Activated T-cell treated with anti-CD3 and anti-CD28 coated beads, Interleukin-2, amount 50 U/mL, for 72 hours (primary cell): ENCODE measurements at places on chromosomes 3 and 15.
A peak's percentile ranks its signal among the peaks of the same experiment; 100 is the strongest.

- DNase-seq = no peak
Observed at GRCh38 chr3:13715167-13715954, 164.5 kb downstream of the WNT7A start.

- DNase-seq = no peak
Observed at GRCh38 chr15:75671730-75672602, 24.3 kb downstream of the SNX33 start.

- no peak for DNase-seq
Observed at GRCh38 chr15:81723701-81724100, 322.1 kb downstream of the MEX3B start.

- no peak for DNase-seq
Observed at GRCh38 chr3:171099911-171100310, 73.4 kb upstream of the SLC2A2 start.

- no peak for DNase-seq
Observed at GRCh38 chr15:65962187-65962586, 92.9 kb downstream of the RAB11A start.

- DNase-seq = no peak
Observed at GRCh38 chr15:81301385-81301784, 22.6 kb downstream of the STARD5 start.

DNA sequence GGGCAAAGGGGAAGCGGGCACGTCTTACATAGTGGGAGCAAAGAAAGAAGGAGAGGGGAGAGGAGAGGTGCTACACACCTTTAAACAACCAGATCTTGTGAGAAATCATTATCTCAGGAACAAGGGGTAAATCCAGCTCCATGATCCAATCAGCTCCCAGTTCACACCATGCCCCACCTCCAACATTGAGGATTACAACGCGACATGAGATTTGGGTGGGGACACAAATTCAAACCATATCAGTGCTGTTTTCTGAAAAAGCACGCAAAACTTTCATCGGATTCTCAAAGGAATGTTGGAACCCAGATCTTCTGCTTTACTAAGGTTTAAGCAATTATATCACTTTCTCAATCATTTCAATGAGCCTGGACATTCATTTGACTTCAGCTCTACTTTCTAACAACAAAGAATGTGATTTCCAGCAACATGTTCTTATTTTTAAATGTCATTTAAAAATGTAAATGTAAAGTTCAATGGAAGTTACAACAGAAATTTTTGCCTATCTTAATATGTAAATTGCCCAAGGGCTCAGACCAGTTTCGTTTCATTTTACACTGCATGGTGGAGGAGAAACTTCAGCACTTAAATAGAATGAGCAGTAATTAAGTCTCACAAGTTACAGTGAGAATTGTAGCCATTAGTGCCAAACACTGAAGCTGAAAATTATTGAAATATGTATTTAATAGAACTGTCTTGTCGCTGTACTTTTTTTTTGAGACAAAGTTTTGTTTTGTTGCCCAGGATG, 8.4 kb upstream of the CCDC54 start:
- no peak for DNase-seq

GRCh38 chr3:24359645-24360462, 134.8 kb downstream of the THRB start:
- DNase-seq = no peak

DNA sequence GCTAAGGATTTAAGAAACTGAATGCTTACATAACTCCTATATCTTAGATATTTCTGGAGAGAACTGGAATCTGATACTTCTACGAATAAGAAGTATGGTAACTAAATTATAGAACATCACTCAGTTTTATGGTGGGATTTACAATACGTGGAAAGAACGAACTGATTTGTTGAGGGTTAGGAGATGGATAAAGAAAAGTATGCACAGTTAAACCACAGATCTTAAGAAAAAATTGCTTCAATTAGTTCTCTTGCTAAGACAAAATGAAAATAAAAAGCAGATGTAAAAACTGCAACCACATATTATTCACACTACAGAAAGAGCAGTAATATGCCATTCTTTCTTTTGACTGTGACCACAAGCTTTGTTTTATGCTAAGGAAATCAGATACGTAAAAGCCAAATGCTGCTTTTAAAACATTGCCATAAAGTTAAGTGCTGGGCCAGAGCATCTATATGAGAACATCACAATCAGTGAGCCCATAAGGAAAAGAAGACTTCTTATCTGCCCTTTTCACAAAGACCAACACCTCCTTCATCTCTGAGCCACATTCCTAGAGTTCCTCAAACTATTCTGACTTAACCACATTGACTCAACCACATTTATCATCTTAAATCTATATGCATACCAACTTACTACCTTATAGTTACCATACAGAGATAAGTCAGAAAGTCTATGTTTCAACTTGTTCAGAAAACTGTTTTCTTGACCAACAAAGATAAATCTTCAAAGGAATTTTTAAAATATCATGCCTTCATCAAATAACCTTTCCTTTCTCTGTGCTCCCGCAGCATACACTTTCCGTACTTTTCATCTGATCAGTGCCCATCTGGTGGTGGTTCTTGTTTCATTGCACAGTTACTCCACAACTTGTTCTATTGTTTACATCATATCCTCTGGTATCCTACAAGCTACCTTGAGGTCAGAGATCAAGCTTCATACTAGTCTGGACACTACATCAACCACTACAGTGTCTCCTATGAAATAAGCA, 61.7 kb downstream of the FSIP1 start:
- no peak for DNase-seq

DNA sequence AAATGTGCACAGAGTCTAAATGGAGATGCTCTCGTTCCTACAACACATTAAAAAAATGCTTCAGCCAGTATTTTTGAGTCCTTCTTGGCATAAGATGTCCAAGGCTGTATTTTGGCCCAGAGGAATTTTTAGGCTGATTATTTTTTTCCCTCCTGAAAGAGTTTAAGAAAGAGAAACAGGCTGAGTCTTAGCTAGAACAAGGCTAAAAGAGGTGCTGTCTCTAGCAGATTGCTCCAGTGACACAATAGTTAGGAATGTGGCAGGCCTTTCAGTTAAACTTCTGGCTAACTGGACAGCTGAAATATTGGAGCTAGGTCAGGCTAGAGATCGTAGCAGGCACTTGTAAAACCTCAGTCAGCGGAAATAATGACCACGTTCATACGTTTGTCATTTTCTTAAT, 271.4 kb upstream of the RARB start:
- no peak for DNase-seq

DNA sequence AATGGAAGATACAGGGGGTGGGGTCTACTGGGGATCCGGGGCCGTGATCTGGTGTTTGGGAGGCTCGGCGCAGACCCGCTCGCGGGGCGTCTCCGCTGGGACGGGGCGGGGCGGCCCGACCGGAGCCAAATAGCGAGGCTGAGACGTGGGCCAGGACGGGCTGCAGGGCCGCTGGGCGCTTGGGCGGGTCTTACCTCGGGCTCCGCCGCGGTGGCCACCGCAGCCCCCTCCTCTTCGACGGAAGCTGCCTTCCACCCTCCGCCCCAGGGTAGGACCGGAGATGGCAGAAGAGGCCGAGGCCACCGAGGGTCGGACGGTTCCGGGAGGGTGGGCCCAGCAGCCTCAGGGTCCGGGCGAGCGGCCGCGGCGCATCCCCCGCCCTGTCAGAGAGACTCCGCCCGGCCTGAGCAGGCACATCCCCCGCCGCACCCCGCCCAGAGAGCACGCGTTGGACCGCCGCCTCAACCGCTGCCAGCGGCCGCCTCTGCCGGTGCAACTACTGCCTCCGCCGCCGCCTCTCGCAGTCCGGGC, 399 bp downstream of the MYO9A start:
- DNase-seq = peak; percentile 82

GRCh38 chr3:55537129-55537528, 50.0 kb upstream of the WNT5A start:
- DNase-seq = no peak

DNA sequence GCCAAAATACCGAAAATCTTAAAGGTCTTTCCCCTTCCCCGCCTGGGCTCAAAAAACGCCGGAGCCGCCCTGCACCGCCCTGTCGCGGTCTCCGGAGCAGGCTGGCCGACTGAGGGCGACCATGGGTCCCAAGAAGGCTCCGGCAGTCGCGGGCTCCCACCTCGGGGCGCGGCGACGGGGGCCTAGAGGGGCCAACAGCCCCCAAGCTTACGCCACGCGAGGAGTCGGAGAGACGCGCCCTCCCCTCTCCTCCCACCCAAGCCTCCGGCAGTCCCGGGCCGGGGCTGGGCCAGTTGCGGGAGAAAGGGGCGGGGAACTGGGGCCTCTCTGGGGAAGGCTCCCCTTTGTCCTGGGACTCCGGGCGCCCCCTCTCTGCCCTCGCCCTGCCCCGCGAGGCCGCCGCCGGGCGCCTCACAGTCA, 69.2 kb downstream of the GOLGA8B start:
- peak; percentile 16 for DNase-seq

DNA sequence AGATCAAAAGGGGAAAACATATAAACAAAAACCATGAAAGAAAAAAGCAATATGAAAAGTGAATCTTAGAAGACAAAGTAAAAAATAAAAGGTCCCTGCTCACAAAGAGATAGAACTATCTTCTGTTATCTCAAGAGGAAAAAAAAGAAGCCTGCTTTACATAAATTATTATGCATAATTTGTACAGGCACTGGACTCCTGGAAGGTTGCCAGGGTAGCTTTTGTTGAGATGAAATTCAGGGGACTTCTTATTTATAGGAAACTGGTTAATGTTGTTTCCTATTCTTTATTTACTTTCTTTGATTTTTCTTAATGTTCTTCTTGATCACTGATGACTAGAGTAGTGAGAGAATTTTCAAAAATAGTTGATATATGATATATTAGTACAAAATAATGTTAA, 66.9 kb downstream of the PPM1L start:
- DNase-seq = no peak

- no peak for DNase-seq
Observed at GRCh38 chr15:57316451-57316850, 59.9 kb upstream of the CGNL1 start.

GRCh38 chr3:143298886-143299535, 179.4 kb downstream of the CHST2 start:
- DNase-seq = no peak

DNA sequence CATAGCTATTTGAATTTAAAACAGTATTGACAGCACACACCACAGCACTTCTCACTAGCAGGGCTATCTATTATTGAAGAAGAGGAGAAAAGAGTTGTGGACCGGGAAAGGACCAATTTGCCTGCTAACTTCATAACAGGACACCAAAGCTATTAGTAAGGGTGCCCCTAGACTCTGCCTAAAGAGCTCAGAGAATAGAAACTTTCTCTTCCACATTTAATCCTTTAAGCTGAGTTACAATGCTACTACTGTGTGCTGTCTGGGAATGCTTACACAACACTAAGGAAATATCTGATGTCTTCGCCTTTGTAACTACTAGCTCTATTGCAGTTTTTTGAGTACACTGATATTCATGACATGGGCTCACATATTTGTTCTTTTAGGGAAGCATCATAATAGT, 13.5 kb upstream of the AADAC start:
- DNase-seq = no peak

GRCh38 chr15:96181873-96182301, 148.6 kb upstream of the NR2F2 start:
- no peak for DNase-seq

- no peak for DNase-seq
Observed at GRCh38 chr3:127984241-127984975, 67.8 kb upstream of the SEC61A1 start.
